ENCODE measurements at places on chromosomes 3 and 15.

DNA sequence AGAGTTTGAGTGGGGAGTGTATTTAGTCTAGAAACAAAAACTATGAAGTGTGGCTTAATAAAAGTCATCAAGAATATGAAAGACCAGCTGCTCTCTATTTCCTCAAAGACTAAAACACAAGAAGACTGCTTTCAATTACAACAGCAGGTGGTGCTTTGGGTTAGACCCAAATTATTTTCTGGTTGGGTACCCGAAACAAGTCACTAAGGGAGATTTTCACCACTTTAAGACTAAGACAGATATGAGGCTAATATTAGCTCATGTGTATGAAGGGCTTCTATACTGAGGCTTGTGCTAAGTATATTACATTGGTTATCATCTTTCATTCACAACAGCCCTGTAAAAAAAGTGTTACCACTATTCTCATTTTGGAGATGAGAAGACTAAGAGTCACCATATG lies 43.1 kb downstream of the COL8A1 start:
- no peak for DNase-seq

DNA sequence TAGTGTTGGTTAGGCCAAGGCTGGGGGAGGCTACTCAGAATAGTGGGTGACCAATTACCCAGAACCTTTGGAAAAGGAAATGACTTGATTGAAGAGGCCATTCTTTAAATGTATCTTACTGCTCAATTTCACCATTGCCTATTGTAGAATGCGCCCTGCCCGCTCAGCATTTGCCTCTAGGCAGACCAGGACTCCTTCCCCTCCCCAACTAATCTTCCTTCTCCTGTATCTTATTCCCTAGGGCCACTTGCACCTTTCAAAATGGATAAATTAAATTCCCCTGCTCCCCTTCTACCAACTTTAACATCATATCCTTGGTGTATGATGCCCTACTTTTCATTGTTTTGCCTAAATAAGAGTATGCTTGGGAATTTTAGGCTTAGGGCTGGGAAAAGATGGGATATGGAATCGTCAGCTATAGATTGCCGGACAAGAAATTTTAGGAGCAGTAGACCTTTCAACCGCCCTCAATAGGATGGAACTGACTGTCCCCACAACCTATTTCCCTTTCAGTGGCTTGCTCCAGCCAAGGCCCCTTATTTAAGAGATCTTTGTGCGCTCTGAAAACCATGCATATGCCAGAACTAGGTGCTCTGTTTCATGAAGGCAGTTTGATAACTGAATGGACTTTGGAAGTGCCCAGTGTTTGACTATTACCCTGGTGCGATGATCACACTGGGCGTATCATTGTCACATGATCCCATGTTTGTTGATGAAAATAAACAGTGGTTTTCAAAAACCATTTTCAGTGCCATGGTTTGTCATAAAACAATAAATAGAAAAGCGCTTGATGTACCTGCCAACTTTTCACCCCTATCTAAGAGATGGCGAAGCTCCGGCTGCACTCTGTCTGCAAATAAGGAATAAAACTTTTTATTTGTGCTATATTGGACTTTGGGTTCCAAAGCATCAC lies 74.3 kb upstream of the TSEN2 start:
- no peak for DNase-seq

DNA sequence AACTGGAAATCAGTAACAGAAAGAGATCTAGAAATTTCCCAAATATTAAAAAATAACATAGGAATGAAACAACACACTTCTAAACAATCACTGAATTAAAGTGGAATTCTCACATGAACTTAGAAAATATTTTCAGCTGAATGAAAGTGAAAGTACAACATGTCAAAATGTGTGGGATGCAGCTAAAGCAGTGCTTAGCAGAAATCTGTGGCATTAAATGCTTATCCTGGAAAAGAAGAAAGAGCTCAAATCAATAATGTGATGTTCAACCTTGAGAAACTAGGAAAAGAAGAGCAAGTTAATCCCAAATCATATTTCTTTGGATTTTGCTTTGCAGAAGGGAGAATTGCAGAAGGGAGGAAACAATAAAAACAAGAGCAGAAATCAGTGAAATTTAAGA lies 98.2 kb upstream of the NR2E3 start:
- DNase-seq = peak; percentile 21

GRCh38 chr3:10437272-10437994 lies 68.0 kb downstream of the ATP2B2 start:
- DNase-seq = no peak

DNA sequence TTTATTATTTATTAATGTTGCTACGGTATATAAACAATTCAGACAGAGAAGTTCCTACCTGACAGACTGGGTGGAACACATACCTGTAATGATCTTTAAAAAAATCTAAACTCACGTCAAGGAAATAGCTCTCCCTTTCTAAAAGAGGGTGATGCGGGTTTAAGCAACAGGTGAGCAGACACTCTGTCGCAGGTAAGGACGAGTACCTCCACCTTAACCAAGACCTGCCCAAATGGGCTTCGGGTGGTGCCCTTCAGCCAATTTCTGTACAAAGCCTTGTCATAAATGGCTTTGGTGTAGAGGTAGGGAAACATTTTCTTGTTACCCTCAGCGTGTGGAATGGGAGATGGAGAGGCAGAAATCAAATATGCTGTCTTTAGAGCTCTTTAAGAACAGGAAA lies 67.0 kb downstream of the CHSY1 start:
- DNase-seq = no peak

GRCh38 chr3:6326771-6327170 lies 534.1 kb upstream of the GRM7 start:
- no peak for DNase-seq

DNA sequence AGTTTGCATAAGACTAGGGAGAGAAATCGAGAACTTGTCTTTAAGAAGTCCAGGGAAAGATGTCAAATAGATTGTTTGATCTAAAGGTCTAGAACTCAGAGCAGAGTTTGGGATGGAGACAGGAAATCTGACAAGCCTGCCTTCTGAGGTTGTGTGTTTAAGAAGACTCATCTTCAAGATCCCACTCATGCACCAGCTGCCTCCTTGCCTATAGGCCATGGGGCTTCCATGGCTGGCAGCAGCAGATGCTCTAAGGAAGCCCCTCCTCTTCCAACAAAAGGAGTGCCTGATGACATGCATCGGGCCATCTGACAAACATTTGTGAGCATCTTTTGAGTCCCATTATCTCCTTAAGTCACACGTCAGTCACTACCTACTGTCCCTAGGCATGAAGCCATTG lies 47.4 kb downstream of the WNT5A start:
- DNase-seq = no peak

GRCh38 chr3:38165722-38166387 lies 518 bp downstream of the OXSR1 start:
- peak; percentile 20 for DNase-seq

DNA sequence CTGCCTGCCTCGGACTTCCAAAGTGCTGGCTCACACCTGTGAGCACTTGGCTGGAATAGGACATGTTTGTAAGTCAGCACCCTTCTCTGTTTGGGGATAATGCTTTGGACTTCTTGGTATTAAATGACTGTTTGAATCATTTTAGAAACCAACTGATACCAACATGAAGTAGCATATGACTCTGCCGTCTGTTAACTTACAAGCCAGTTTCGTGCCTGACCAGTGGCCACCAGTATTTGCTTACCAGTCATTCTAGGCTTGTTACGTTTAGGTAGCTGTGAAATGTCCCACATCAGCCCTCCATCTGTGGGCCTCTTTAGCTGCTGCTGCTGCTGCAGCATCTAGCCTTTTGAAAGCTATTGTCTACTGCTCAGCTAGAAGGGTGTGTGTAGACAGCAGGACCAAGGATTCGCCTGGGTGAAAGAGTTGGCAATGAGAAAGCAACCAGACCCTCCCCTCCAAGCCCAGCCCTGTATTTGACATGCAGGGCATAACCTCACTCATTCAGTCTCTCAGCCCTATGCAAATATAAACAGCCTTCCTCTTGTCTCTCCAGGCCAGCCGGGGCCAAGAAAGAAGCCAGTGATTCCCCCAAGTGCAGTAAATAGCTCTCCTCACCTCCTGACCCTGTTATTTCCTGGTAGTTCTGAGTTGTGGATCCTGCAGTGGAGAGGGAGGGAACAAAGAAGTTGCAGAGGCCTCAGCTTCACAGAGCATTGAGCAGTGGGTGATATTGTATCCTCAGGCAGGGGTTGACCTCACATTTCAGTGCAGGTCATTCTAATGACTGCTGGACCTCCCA lies 51.0 kb downstream of the NKIRAS1 start:
- DNase-seq = peak; percentile 48

DNA sequence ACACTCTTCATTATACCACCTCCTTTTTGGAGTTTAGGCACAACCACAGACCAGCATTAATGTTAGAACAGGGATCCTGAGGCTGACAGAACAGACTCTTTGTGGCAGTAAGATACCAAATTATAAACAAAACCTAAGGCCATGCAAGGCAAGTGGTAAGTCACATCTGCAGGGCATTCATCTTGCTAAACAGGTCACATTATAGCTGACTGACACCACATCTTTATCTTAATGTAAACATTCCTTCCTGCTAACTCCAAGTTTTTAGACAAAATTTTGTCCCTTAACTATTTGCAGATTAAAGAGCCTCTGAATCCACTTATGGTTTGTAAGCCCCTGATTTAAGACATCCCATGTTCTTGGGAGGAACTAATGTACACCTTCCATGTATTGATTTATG lies 500.6 kb downstream of the PYDC2 start:
- DNase-seq = peak; percentile 29

DNA sequence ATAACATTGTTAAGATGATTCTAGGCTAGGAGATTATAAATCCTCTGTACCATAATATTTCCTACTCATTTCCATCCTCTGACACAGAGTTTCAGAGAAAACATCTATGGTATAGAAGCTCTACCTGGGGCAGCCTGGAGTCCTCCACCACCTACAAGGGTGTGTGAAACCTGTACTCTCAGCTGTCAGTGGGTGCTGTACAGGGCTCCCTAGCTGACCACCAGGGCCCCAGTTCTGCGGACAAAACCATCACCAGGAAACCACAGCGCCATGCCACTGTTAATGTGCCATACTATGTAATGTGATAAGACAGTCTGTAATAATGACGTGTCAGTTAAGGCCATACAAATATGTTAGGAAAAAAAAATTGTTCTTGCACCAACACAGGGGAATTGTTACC lies 7.1 kb downstream of the RORA start:
- no peak for DNase-seq

DNA sequence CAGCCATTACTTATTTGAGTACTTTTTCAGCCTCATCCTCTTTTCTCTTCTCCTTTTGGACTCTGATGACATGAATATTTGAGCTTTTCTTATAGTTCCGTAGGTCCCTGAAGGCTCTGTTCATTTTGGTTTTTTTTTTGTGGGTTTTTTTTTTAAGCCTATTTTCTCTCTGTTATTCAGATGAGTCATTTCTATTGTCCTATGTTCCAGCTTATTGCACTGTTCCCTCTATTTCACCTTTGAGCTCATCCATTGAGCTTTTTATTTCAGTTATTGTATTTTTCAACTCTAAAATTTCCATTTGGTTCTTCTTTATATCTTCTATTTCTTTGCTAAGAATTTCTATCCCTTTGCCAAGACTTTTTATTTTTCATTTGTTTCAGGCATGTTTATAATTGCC lies 7.2 kb upstream of the MGLL start:
- no peak for DNase-seq

- no peak for DNase-seq
Observed at GRCh38 chr3:120489421-120489820, 38.6 kb upstream of the FSTL1 start.

DNA sequence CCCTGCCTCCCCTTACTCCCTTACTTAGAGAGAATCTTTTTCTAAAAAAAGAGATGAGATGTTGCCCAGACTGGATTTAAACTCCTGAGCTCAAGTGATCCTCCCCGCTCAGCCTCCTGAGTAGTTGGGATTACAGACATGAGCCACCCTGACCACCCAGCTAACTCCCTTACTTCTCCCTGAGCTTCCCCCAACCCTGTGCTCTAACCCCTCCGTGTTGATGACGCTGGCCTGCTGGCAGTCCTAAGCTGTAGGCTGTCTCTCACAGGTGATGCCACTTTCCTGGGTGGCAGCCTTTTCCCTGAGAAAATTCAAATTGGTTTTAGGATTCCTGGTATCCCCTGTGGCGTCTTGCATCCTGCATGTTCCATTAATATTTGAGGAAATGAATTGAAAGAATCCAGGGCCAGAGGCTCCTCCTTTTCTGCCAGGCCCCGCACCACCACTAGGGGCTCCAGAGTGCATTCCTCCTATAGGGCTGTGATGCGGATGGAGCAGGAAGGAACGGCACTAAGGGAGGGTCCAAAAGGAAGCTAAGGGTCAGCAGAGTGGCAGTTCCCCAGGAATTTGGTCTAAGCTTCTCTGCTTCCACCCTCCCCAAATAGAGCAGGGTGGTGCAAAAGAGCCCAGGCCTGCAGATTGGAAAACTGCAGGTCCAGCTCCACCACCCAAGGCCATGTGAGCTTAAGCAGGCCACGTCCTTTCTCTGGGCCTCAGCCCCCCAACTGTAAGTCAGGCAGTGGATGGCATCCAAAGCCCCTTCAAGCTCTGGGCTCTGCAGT lies 101.1 kb downstream of the DAPK2 start:
- peak; percentile 51 for DNase-seq

- DNase-seq = no peak
Observed at GRCh38 chr3:71600646-71601288, 17.2 kb upstream of the FOXP1 start.

- DNase-seq = no peak
Observed at GRCh38 chr3:140509534-140509933, 168.3 kb upstream of the TRIM42 start.

DNA sequence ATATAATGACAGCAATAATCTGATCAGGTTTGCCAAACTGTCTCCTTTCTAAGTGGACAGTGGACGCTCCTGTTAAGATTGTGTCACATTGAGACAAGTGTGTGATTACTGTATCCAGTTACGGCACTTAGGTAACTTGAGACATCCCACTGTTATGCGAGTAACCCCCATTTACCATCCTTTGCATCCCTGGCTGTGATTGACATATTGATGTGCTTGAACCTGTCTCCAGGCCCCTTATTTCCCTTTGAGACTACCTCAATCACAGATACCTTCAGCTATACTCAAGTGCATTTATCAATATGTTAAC lies 785.2 kb downstream of the NR2F2 start:
- no peak for DNase-seq

GRCh38 chr3:103991461-103992115 lies 1375.1 kb upstream of the ALCAM start:
- no peak for DNase-seq

DNA sequence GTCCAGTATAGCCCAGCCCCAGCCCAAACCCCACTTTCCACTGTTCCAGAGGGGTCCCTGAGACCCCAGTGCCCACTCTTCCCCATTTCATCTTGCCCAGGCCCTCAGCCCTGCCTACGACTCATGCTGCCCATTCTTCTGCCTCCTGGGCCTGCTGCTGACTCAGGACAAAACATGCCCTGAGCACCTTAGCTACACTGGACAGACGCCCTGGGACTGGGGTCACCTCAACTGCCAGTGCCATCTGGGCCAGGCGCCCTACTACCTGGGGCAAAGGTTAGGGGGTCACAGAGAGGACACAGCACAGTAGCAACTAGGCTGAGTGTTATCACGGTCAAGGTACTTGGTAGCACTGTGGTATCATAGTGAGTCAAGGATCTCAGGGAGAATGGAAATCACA lies 2.6 kb upstream of the LAMB2 start:
- DNase-seq = no peak

- DNase-seq = no peak
Observed at GRCh38 chr3:129349791-129350190, 71.1 kb downstream of the HMCES start.
